Type B pancreatic cell (in vitro differentiated cells): ENCODE measurements at places on chromosomes 3 and 15. TPM values are rescaled to one million over a fixed set of nuclear protein-coding genes. Genes with fewer than 3 reads are reported as not detected.

CPNE9 gene
- 0.34 and 0.59 TPM in 2 replicates for total RNA-seq

GRCh38 chr3:111745786-111746185 lies 113.3 kb upstream of the PHLDB2 start:
- no peak overlapping the region for H3K4me3 ChIP-seq
- no peak for DNase-seq
- peaks cover 19% of the 10 kb centered on the region for H3K4me1 ChIP-seq
- H3K27ac ChIP-seq: no peak overlapping the region
- H3K27me3 ChIP-seq: no peaks in the 10 kb centered on the region

DNA sequence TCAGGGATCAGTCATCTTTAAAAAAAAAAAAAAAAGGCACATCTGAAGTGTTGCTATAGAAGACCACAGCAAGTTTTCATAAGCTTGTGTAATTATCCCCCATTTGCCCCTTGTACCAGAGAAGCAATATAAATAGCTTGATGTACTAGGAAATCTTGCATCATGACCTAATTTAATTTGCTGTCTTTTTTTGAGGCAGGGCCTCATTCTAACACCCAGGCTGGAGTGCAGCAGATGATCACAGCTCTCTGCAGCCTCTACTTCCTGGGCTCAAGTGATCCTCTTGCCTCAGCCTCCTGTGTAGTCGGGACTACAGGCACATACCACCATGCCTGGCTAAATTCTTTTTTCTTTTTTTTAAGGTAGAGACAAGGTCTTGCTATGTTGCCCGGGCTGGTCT lies 88.7 kb downstream of the ARIH1 start:
- DNase-seq: no peak
- no peak overlapping the region for H3K27ac ChIP-seq
- H3K27me3 ChIP-seq: no peaks in the 10 kb centered on the region
- H3K4me1 ChIP-seq: peaks cover 3% of the 10 kb centered on the region

GRCh38 chr15:39230205-39230907 lies 350.5 kb upstream of the THBS1 start:
- peaks cover 15% of the 10 kb centered on the region for H3K4me1 ChIP-seq
- no peaks in the 10 kb centered on the region for H3K27me3 ChIP-seq
- no peaks in the 10 kb centered on the region for H3K36me3 ChIP-seq
- H3K27ac ChIP-seq: no peak overlapping the region
- no peak overlapping the region for H3K4me3 ChIP-seq
- DNase-seq: no peak

SYNPR gene
- total RNA-seq: 0.55 and 2.3 TPM in 2 replicates
